Motor neuron (in vitro differentiated cells): ENCODE measurements at places on chromosomes 4 and X.

GRCh38 chrX:2913118-2913517, 16.0 kb downstream of the ARSD start:
- ATAC-seq: no peak

GRCh38 chr4:152620218-152620617, 59.6 kb downstream of the TMEM154 start:
- ATAC-seq: no peak

GRCh38 chr4:15917297-15917696, 21.2 kb downstream of the FGFBP1 start:
- ATAC-seq: no peak

DNA sequence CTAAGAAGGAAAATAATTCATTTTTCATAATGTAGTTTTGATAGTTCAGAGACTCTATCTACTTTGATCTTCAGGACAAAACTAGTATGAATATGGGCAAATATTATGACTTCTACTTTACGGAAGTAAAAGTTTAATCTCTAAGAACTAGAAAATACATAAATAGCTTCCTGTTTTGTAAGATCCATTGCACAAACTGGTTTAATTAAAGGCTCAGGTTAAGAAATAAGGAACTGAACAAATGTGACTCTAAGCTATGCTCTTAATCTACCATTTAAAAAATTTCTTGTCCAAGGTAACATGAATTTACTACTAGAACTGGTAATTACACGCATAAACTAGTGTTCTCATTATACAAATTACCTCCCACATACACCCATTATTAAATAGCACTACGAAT, 360.6 kb downstream of the INPP4B start:
- no peak for ATAC-seq

- no peak for ATAC-seq
Measured at GRCh38 chrX:10021461-10022272, 54.5 kb downstream of the CLDN34 start.

- ATAC-seq: no peak
Measured at GRCh38 chrX:40019541-40019940, 78.2 kb downstream of the BCOR start.

DNA sequence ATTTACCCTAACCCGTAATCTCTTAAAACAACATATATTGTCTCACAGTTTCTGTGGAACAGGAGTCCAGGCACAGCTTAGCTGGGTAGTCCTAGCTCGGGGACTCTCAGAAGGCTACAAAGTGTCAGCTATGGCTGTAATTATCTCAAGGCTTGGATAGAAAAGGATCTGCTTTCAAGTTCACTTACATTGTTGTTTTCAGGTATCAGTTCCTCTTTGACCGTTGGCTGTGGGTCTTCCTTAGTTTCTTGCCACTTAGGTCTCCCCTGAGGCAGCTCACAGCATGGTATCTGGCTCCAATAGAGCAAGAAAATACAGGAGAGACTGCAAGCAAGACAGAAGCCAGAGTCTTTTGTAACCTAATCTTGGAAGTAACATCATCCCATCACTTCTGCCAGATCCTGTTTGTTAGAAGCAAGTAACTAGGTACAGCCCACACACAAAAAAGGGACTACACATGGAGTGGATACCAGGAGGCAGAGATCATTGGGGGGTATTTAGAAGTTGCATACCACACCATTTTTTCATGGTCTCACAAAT, 137.0 kb downstream of the MAGEB5 start:
- ATAC-seq: no peak

DNA sequence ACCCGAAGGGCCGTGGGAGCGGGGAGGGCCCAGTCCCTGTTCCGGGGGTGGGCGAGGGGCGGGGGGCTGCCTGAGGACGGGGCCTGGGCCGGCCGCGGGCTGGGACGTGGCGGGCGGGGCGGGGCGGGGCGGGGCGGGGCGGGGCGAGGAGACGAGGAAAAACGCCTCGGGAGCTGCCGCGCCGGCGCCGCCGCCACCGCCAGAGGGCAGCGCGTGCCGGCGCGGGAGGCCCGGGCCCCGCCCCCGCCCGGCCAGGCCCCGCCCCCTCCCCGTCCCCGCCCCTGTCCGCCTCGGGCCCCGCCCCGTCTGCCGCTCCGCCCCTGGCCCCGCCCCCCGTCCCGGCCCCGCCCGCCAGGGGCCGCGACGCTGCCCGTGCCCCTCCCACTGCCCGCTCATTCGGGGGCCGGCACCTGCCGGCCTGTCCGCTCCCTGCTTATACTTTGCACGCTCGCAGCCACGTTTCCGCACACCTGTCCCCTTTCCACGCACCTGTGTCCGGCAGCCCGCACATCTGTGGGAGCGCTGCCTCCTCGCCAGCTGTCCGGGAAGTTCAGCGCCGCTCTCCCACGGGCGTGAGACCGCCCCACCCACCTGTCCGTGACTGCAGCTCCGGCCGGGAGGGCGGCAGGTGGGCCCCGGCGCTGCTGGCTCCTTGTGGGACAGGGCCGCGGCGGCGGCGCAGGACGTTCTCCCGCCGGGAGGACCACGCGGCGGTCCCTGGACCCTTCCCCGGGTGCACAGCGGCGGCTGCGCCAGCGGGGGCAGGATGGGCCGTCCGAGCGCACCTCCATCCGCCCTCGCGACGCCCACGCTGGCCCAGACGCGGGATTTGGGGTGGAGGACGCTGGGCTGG, 1.7 kb upstream of the FGFRL1 start:
- peak; percentile 10 for ATAC-seq

GRCh38 chrX:155132110-155132509, 60.8 kb downstream of the BRCC3 start:
- ATAC-seq: no peak

DNA sequence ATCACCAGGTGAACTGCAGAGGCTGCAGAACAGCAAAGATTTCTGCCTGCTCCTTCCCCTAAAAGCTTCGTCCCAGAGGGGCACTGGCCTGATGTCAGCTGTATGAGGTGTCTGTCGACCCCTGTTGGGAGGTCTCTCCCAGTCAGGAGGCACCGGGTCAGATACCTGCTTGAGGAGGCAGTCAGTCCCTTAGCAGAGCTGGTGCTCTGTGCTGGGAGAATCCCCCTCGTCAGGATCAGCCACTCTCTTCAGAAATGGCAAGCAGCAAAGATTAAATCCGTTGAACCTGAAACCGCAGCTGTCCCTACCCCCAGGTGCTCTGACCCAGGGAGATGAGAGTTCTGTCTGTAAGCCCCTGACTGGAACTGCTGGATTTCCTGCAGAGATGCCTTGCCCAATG, 1166.3 kb upstream of the ADGRL3 start:
- no peak for ATAC-seq

DNA sequence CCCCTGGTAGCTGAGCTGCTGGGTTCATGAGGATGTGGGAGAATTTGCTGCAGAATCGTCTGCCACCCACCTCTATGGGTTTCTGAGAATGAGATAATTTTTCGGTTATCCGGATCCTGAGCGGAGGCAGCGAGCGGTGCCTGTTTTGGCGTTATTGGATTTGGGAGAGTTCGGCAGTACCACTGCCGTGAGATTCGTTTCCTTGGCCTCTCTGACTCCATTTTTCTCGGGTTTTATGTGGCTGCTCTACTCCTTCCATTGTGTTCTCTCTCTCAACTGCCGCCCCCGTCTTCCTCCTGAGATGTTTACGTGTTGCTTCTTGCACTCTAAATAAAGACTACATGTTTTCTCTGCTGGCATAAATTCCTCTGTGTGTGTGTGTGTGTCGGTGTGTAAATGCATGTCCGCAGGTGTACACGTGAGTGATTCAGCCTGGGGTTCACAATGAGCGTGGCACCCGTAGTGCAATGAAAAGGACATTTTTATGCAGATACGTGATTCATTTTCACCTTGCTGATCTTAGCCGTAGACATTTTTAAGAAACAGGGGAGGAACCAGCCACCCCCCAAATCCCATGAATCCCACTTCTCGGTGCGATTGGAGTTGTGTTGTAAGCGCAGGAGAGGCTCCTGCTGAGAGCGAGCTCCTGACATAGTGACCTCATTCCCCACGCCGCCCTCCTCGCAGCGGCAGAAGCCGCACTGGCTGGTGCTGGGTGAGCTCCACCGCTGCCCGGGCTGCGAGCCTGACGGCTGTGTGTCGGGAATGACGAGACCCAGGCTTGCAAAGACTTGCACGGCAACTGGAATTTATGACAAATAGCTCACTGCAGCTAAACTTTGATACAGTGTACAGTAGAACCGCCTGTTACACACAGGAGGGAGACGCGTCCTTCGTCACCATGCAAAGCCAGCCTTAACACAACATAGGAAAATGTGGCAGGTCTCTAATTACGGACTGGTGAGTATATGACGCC, 82.2 kb downstream of the STOX2 start:
- ATAC-seq: peak; percentile 84

DNA sequence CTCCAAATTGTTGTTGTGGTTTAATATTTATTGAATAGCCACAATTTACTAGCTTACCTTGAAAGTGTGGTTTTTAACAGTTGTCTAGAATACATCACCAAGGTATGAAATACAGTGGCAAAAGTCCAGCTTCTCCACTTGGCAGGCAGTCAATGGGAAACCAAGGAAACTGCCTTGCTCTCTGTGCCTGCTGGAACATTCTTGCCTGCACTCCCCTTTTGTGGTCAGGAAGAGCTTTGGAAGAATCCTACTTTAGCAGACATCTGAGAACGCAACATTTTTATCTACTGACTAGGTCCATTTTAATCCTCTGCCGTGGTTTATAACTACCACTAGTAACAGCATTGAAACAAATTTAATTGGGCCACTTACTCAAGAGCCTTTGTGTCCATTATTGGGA, 64.5 kb downstream of the TENM3 start:
- ATAC-seq: no peak

DNA sequence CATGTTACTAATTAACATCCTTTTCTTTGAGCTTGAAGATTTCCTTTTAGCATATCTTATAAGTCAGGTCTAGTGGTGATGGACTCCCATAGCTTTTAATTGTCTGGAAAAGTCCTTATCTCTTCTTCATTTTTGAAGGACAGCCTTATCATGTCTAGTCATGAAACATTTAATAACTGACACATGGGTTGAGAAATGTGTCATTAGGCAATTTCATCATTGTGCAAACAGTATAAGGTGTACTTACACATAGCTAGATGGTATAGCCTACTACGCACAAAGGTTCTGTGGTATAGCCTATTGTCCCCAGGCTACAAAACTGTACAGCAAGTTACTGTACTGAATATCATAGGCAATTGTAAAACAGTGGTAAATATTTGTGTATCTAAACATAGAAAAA, 34.5 kb upstream of the ALG13 start:
- no peak for ATAC-seq

GRCh38 chr4:52968241-52968640, 106.1 kb downstream of the RASL11B start:
- no peak for ATAC-seq

DNA sequence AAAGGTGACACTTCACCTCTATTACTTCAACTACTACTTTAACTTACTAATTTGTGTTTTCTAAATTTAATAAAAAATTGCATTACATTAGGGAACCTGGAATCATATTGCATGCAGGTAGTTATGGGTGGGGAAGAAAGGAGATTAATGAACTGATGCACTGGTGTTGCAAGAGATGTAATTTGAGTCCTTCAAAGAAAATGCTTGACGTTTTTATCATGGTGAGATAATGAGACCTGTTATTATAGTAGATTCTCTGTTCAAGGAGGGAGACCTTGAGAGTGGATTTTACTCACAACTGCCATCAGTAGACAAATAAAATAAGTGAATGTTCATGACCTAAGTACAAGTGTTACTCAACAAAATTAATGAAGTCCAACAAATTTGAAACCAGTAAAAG, 26.4 kb upstream of the MED14 start:
- no peak for ATAC-seq

DNA sequence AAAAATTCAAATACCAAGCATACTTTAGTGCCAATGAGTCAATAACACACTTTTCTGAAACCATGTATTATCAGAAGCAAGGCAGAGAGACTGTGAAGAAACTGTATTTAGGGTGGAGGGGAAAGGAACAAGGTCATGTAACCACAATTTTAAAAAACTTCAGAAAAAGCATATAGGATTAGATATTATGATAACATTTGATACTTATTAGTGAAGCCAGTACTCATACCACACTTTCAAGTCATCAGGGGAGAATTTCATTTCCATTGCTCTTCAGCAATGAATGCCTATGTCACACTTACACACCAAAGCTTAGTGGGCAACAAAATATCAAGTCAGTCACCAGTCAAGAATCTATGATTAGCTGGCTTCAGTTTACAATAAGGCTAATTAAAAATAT, 602.2 kb downstream of the IL15 start:
- ATAC-seq: no peak

DNA sequence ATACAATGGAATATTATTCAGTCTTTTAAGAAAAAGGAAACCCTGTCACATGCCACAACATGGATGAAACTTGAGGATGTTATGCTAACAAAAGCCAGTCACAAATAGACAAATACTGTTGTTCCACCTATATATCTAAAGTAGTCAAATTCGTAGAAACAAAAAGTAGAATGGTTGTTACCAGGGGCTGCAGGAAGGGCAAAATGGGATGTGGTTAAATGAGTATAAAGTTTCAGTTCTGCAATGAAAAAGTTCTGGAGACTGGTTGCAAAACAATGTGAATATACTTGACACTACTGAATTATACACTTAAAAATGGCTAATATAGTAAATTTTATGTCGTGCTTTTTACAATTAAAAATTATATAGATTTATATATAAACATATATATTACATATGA, 12.2 kb downstream of the SPOCK3 start:
- ATAC-seq: no peak

GRCh38 chrX:27706526-27706925, 101.3 kb upstream of the MAGEB10 start:
- no peak for ATAC-seq

GRCh38 chr4:74370912-74371311, 6.0 kb downstream of the EREG start:
- ATAC-seq: peak; percentile 33

DNA sequence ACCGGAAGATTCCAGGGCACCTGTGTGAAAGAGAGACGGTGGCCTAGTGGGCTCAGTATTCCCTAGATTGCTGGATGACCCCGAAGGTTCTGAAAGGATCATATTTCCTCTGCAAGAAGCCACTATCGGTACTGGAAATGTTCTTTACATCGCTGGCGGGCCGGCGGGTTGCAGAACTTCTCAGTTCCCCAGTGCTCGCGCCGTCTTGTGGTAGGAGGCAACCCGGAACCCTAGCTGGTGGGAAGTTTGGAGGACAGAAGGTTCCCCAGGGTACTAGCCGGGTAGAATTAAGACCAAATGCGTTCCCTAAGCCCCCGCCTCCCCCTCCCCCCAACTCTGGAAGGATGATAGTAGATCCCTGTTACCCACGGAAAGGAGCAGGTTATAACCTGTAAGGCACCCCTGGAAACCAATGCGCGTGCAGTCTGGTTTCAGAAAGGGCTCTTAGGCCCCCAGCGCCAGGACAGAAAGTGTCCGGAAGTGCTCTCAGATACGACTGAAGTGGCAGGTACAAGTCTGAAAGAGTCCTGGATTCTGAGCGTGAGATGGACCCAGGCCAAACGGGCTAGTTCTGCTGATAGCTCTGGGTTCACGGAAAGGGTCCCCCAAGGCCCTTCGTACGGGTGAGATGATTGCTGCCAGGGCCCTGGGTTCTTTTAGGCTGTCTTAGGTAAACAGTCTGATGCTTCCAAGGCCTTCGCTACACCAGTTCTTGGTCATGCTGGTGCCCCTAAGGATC, 61.7 kb upstream of the DCAF8L1 start:
- ATAC-seq: no peak

- no peak for ATAC-seq
Measured at GRCh38 chr4:139943277-139943676, 210.7 kb downstream of the MAML3 start.

GRCh38 chr4:158769175-158769921, 522 bp downstream of the FNIP2 start:
- ATAC-seq: peak; percentile 56
